ENCODE measurements at places on chromosomes 4 and X. TPM values are rescaled to one million over a fixed set of nuclear protein-coding genes. Genes with fewer than 3 reads are reported as not detected.

PNMA6F gene
- not detected for total RNA-seq

ETDB gene
- not detected for total RNA-seq

- no peak for DNase-seq
Measured at GRCh38 chr4:143353797-143354196, 17.1 kb downstream of the GAB1 start.

DNA sequence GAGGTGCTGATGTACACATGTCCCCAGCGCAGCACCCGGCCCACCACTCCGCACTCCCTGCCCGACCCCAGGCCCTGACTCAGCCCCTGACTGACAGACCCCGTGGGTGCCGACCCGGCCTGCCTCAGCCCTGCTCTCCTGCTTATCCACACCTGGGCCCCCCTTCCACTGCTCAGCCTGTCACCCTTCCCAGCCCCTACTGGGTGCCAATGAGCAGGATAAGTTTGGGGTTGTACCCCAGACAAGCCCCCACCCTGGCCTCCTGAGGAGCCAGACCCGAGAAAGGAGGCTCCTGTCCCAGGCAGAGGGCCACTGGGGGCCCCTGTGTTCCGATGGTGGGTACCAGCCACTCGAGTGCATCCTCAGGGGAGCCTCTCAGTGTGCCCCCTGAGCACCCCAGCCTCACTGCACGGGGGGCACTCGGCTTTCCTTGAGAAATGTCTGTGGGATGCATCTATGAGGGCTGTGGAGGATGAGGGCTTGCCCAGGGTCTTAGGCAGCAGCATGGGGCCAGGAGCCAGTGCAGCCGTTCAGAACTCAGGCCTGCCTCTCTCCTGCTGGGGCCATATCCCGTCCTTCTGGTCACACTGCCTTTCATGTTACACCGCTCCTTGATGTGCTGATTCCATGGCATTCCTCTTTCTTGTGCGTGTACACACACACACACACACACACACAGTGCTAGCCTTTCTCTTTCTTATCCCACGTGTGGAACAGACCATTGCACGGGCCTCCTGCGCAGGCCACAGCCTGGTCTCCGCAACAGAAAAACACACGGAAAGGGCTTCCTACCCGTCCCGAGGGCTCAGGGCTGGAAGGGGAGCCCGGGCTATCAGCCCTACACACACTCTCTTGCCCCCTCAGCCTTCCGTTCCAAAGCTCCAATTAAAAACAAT, 220.1 kb upstream of the PSAPL1 start:
- peak; percentile 43 for DNase-seq

DNA sequence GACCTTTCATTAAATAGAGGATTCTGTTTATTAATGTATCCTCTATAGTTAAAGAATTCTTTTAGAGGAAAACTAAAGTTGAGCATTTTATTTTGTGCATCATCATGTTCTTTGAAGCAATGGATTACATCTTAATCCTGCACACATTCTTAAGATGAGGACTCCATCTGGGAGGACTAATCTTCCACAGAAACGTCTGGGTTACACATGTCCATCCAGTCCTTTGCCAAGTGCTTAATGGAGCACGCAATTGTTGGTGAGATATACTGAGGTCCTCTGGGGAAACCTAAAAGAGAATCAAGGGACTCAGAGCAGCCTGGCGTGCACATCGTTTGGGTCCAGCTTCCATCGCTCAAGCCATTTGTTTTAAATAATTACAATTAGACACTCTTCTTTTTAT, 115.1 kb upstream of the SFRP2 start:
- DNase-seq = no peak

GRCh38 chr4:2267320-2267811, 5.5 kb upstream of the MXD4 start:
- DNase-seq = no peak

DNA sequence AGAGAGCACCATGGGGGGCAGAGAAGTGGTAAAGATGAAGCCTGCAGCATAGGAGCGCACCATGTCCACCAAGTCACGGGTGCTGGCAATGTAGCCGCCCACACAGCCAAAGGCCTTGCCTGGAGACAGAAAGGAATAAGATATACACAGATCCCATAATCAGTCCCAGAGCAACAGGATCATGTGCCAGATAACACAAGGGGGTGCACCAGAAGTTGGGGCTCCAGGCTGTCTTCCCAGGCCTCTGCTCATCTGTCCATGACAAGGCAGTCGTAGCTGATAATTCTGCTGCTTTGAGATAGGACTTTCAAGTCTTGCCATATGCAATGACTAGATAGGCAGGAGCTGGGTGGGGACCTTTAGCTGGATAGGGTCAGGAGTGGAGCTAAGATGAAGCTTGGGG, 14.7 kb downstream of the APEX2 start:
- DNase-seq = no peak
